ENCODE measurements at places on chromosomes 5 and 9.
A peak's percentile ranks its signal among the peaks of the same experiment; 100 is the strongest.

DNA sequence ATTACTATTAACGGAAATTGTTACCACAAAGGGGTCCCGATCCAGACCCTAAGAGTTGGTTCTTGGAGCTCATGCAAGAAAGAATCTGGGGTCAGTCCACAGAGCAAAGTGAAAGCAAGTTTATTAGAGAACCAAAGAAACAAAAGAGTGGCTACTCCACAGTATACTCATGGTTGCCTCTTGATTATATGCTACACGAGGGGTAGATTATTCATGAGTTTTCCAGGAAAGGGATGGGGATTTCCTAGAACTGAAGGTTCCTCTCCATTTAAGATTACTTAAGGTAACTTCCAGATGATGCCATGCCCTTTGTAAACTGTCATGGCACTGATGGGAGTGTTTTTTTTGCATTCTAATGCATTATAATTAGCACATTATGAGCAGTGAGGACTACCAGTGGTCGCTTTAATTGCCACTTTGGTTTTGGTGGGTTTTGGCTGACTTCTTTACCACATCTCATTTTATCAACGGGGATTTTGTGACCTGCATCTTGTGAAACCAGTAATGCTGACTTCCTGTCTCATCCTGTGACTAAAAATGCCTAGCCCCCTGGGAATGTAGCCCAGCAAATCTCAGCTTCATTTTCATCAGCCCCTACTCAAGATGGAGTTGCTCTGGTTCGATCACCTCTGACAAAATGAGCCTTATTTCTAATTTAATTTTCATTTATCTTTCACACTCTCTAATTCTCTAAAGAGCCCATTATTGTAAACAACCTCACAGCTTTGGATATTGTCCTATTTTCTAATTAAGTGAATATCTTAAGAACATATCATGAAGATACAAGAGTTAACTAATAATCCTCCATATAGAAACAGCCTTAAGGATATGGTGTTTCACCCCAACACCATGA, 336.3 kb downstream of the RASEF start:
- no peak for DNase-seq

GRCh38 chr9:2823227-2823626, 20.7 kb downstream of the PUM3 start:
- DNase-seq: no peak

- DNase-seq: no peak
Observed at GRCh38 chr5:134028496-134028895, 23.7 kb upstream of the VDAC1 start.

- peak; percentile 12 for DNase-seq
Observed at GRCh38 chr5:90446961-90447360, 27.6 kb downstream of the MBLAC2 start.

DNA sequence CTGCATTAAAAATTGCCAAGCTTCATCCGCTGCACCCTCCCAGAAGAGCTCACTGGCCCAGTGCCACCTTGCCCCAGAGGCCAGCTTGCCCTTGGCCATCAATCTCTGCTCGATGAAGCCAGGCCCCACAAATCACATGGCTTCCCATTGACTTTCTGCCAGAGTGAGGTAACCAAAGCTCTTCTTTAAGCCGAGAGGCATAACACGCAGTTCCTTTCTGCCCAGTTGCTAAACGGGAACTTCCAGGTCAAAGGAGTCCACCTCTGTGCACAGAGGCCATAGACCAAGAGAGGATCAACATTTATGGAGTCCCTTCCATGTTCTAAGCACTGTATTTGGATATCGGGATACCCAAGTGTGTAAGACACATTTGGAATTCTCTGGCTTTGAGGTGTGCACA, 208.8 kb downstream of the KIF4B start:
- DNase-seq: no peak

Data from BJ (cell line).